Esophagus mucosa (tissue), 1 donor: ENCODE measurements at places on chromosomes 3 and 15. TPM values are rescaled to one million over a fixed set of nuclear protein-coding genes. Genes with fewer than 3 reads are reported as not detected.

SENP8 gene
- total RNA-seq = 1.8 TPM

LNP1 gene
- total RNA-seq = 0.64 TPM

CSTA gene
- 2,321 TPM for total RNA-seq

REC114 gene
- not detected for total RNA-seq

PLA2G4B gene
- total RNA-seq = 23.6 TPM

TRIM71 gene
- not detected for total RNA-seq

WNT5A gene
- 17.7 TPM for total RNA-seq

KCNAB1 gene
- 0.56 TPM for total RNA-seq

ZBTB11 gene
- total RNA-seq = 10.0 TPM

TUSC7 gene
- total RNA-seq = not detected

TPRG1 gene
- 30.4 TPM for total RNA-seq

NOX5 gene
- 0.44 TPM for total RNA-seq

PTH1R gene
- 0.28 TPM for total RNA-seq

LRRC34 gene
- 0.24 TPM for total RNA-seq

LYZL4 gene
- total RNA-seq = not detected

SLCO2A1 gene
- total RNA-seq = 17.6 TPM

FEZF2 gene
- not detected for total RNA-seq
